ENCODE measurements at places on chromosomes 7 and 10.

DNA sequence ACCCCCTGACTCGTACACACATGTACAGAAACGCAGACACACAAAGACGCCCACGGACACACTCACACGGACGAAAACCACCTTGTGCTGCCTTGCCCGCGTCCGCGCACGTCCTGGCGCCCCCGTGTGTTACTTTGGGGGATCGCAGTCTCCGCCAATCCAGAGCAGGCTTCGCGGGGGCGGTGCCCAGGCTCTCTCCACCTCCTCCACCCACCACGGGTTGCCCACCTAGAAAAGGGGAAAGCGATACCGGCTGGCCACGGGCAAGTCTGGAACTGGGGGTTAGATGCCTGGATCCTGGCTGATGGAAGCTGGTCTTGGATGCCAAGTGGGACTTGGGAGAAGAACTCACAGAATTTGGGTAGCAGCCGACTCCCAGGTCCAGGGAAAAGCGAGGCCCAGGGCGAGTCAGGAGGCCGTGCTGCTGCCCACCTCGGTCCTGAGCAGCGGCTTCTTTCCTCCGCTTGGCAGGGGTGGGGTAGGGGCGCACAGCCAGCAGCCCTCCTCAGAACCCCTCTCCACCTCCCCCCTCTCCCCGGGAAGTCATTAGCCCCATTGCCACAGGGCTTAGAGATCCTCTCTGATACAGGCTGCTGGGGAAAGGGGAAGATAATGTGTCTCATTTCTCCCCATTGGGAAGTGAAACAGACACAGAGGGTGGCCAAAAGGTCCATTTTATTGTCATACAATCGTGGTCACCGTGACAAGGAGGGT is 4.6 kb upstream of the VGF start:
- DNase-seq: no peak

DNA sequence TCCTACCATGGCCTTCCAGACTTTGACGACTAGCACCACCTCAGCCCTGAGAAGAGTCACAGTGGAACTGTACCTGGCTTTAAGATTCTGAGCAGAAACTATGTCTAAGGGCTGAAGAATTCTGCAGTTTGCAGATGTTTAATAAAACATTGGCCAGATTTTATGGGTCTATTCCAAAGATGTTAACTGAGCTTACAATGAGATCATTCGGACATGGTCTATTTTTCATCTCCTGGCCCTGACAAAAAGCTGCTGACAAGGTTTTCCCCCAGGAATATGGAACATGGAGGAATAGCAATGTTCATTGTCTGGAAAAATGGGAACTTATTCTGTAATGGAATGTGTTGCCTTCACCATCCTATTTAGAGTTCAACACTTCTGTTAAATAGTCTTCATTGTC is 66.4 kb downstream of the PTF1A start:
- DNase-seq: no peak

DNA sequence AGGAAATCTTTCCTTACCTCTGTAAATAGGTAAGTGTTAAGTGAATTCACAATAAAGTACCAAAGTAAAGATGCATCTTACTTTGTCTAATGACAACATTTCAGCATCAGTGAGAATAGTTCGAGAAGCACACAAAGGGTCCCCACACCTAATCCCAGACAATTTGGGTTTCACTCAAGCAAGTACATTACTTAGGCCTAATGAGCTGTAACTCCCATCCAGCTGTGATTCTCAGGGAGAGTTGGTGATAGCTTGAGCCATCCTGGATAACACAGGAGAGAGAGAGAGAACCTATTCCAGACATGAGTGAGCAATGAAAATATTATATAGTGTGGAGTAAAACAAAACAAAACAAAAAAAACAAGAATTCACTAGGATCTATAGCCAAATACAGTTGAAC is 149.1 kb upstream of the NRG3 start:
- no peak for DNase-seq

DNA sequence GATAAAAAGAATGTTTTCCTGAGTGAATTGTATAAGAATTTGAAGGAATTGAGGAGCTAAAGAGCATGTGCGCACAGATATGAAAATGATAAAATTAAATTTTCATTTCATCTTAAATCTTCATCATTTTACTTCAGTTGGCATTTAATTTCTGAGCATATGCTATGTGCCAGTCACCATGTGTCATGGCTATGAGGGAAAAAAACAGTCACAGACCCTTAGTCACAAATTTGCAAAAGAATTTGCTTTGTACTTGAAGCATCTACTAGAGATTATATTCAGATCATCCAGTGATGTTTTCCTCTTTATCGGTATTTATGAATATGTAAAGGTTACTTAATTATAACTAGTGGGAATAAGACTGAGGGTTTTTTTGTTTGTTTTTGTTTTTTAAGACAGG is 29.8 kb downstream of the VCL start:
- no peak for DNase-seq

DNA sequence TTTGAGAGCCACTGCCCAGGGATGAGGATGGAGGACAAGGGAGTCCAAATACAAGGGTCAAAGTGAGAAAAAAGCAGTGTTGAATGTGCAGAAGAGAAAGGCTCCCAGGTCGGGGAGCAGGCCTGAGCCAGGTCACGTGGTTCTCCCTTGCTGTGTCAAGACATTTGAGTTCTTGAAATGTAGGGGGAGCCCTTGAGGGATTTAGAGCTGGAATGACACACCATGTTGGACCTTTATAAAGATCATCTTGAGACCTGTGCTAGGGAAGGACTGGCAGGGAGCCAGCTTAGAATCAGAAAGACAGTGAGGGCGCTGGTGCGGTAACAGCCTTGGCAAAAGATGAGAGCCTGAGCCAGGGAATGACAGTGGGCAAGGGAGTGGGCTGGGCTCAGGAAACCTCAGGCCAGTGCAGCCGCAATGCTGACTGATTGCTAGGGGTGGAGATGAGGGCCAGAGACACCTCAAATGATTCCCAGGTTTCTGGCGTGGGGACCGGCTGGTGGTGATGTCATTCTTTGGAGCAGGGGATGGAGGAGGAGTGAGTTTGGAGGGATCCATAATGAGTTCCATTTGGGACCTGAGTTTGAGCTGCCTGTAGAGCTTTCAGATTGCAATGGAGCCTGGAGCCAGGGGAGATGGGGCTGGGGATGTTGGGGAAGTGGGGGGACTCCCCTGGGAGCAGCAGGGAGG is 120.1 kb downstream of the PTPN20 start:
- DNase-seq: no peak

- DNase-seq: peak; percentile 86
Observed at GRCh38 chr10:97584060-97584797, at the start of gene HOGA1. Gene HOGA1, plus strand, starts transcription at chr10:97584389. Its CDS starts 315 bp downstream, at chr10:97584704.

DNA sequence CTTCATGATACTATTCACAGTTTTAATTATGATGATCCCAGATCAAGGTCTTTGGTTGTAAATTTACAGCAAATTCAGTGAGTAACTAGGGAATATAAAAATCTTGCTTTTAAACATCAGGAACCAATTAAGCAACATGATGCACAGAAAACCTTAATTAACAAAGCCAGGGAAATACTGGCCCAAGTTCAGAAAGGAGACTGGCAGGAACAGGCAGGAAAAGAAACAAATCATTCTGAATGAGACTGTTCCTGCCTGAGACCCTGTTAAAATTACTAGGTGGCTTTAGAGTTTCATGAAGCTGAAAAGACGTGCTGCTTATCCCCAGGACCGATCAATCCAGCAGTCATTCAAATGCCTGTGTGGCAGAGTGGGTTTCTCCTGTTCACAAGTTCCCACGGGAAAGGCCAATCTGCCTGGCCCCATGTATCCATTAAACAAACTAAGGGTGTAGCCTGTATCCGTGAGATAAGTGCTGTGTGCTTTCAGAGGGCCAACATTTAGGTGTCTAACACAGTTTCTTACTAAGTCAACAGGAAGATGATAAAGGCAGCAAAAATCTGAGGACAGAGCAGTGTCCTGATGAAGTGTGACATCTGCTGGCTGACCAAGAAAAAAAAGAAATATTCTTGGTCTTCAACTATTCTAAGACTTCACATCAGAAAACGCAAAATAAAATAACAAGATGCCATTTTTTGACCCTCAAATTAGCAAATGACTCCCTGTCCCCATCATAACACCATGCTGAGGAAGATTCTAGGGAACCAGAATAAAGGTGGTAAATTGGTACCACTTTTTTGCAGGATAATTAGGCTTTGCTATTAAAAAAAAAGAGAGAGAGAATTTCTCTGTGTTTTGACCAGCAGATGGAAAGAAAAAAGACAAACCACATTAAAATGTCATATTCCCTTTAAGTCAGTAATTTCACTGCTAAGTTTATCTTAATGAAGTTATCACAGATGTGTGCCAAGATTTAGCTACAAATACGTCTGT is 34.2 kb downstream of the PUS7 start:
- DNase-seq: no peak

DNA sequence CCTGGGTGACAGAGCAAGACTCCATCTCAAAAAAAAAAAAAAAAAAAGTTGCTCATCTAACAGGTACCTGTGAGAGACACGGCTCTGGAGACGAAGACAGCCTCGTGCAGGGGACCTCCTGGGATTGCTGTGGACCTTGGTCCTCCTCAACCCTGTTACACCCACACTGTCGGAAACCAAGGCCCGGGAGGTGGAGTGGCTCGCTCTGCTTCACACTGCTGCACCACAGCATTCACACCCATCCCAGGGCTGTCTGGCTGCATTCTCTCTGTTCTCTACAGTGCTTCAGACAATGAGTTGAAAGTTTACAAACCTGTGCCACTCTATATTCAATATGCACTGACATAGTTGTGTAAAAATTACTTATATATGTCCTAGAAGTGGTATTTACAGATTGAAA is 101.0 kb upstream of the TNS3 start:
- no peak for DNase-seq

- DNase-seq: no peak
Observed at GRCh38 chr10:95500649-95501048, 60.5 kb downstream of the SORBS1 start.

DNA sequence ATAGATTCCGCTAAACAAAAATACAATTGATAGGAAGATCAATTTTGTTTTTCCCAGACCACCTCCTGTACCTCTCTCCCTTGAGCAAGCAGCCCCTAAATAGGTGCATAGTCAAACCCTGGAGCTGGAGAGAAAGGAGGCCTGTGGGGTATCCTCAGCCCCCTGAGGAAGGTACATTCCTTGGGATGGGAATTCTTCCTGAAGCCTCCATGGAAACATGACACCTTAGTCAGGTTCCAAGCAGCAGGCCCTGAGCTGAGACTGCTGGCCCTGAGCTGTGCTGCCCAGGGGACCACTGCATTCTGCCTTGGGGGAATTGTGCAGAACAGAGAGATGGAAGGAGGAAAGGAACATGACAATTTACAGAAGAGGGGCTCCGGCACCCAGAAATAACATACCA is 7.4 kb downstream of the HNRNPF start:
- DNase-seq: no peak

DNA sequence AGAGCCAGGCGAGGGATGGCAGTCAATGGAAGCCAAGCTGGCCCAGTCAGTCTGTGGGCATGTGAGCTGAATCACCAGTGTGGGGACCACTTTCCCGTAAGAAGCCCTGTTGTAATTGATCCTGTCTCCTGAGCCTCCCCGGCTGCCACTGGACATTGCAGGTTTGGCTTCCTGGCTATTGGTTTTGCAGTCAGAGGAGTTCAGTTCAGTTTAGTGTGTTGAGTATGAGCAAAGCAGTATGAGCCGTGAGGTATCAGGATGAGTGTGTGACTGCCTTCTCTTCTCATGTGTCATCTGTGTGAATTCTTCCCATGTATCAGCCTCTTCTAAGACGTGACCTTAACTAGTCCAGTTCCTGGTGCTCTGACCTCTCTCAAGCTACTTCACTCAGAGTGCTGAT is 227.4 kb downstream of the PRKG1 start:
- DNase-seq: no peak

GRCh38 chr7:750111-750905 is 23.2 kb upstream of the PRKAR1B start:
- no peak for DNase-seq

GRCh38 chr10:100827819-100828737 is 82.7 kb downstream of the PAX2 start:
- no peak for DNase-seq

DNA sequence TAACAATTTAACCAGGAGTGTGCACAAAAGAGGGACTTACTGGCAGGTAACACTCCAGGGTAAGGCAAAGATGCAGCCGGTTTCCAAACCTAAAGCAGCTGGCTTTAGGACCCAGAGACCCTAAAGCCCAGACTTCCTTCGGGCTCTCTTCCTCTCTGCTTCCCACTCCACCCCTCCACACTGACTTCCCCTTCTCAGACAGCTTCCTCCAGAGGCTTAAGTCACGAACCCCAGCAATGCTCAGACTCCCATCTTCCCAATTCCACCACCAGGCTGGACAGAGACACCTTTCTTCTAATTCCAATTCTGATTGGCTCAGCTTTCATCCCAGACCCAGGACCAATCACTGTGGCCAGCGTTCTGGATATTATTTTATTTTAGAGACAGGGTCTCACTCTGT is 24.8 kb downstream of the STYXL1 start:
- no peak for DNase-seq

DNA sequence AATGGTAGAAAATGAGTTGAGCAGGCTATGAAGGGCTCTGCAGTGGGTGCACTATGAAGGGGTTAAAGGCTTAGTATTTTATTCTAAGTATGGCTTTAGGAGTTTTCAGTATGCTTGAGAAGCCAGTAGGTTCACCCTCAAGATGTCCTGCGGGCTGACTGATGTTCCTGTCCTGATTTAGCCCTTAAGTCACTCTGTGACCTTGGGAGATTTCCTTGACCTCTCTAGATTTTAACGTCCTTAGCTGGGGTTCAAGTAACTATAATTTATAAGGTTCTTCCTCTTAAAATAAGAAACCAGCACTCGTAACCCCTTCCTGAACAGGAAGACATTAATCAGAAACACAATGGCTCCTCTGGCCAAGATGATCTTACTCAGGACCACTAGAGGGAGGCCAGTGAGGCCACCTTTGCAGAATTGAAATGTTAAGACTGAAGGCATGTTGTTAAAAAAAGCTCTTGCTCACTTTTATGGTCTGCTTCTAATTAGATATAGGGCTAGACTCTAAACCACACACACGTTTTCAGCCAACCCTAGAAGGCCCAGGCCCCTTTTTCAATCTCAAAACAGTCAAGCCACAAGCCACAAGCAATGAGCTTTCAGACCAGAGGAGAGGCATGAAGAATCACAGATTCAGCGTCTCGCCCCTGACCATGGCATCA is 41.9 kb downstream of the CDK1 start:
- DNase-seq: no peak

DNA sequence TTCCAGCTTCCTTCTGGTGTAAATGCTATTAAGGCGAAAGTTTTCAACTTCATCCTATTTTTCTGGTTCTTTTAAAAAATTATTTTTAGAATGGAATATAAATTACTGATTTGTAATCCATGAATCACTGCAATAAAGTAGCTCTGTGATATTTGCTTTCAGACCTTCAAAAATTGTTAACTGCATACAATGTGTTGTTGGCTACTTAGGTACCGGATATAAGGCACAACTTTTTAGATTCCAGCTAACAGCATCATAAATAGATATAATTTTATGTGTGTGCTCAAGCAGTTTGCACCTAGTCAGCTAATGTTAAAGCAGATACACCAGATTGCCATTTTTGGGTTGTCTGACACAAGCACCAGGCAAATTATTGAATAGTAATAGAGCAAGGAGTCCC is 58.7 kb downstream of the PON1 start:
- no peak for DNase-seq

- DNase-seq: no peak
Observed at GRCh38 chr10:5519054-5519453, 5.7 kb upstream of the CALML3 start.

Data from keratinocyte (primary cell).